ENCODE measurements at places on chromosomes 4 and X.

DNA sequence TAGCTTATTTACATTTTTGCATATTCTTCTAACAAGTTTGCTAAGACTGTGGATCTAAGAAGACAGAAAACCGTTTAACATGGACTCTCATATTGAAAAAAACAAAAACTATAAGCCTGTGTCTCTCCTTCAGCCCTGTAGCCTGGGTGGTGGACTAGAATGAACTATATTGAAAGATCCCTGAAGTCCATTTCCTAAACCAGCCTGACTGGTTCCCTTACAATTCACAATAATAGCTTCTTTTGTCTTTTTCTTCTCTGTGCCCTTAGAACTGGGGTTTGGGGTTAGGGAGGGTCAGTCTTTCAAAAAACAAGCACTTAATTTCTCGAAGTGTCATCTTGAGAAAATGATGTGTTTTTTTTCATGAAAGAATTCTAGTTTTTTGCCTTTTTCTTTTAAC lies 59.0 kb downstream of the GSTCD start:
- no peak for DNase-seq

DNA sequence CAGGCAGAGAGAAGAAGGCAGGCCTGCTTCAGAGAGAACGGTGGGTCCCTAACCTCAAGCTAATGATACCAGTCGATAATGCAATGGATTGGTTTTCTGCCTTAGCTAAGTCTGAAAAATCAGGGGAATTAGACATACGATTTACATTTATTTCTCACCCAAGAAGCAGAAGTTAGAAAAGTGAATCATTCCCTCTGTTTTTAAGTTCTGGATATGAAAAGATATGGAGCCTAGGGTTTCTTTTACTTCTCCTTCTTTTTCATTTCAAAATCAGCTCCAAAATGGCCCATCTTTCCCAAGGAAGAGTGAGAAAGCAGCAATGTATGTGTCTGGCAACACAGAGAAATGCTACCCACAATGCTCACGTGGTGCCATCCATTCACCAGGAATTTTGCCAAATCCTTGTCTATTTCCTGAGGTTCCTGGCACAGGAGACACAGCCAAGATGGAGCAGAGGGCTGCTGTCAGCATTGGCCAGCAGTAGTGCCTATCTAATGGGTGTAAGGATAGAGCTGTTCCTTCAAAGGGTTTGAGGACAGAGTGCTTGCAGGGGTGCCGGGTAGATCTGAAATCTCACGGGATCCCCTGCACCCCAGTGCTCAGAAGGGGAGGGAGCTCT lies 231.5 kb downstream of the MAML3 start:
- no peak for DNase-seq

- peak; percentile 87 for DNase-seq
Measured at GRCh38 chr4:176927664-176928063, 134.9 kb upstream of the VEGFC start.

GRCh38 chr4:34039766-34040165 lies 2204.5 kb downstream of the ARAP2 start:
- no peak for DNase-seq

DNA sequence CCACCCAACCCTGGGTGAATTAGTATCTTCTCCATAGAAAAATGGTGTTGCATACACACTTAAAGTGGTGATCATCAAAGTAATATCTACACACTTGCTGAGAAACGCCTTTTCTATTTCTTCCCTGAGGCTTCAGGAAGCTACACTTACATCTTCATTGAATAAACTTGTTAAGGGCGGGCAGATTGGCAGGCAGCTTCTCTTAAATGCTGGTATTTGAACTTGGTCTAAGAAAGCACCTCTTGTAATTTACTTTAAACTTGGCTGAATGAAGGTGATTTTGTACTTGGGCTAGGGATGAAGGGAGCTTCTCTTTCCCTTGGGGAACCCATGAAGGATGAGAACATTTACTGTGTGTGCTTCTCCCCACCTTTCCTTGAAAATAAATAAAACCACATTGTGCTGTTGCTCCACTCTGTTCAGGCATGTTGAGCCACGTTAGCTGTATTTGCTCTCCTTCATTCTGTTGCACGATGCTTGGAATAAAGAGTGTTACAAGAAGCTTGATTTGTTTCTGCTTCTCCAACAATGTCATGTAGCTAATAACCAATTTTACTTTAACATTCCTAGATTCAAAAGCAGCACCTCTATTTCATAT lies 430.1 kb downstream of the ANKRD50 start:
- DNase-seq = no peak

GRCh38 chr4:55215087-55215486 lies 89.7 kb upstream of the KDR start:
- DNase-seq = no peak

DNA sequence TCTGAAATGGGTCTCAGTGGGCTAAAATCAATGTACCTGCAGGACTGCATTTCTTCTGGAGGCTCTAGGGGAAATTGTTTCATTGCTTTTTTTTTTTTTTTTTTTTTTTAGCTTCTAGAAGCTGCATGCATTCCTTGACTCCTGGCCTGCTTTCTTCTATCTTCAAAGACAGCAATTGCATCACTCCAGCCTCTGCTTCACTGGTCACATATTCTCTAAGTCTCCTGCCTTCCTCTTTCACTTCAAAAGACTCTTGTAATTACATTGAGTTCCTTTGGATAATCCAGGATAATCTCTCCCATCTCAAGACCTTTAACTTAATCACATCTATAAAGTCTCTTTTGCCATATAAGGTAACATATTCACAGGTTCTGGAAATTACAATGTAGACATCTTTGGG lies 11.3 kb upstream of the PCYT1B start:
- no peak for DNase-seq

DNA sequence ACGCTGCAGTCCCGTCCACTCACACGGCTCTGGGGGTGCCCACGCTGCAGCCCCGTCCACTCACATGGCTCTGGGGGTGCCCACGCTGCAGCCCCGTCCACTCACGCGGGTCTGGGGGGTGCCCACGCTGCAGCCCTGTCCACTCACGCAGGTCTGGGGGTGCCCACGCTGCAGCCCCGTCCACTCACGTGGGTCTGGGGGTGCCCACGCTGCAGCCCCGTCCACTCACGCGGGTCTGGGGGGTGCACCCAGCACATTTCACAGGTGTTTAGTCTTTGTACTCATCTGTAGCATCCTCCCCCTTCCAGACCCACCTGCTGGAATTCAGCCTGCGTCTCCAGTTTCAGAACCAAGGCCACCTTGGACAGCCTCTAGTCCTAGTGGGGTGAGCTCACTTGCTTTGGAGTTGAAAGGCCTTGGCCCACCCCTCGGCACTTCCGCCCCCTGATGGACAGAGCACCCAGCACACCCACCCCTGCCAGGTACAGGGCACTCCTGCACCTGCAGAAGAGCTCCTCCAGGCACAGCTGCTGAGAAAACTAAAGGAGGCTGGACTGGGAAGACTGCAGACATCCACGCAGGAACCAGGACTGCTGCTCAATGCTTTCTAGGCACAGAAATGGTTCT lies 73.0 kb downstream of the ABLIM2 start:
- no peak for DNase-seq
